ENCODE measurements at places on chromosomes 5 and 9. TPM values are rescaled to one million over a fixed set of nuclear protein-coding genes. Genes with fewer than 3 reads are reported as not detected.

The GCNT4 gene
- 0.39 TPM for total RNA-seq

The MRNIP gene
- 18.7 TPM for total RNA-seq

The BHMT2 gene
- total RNA-seq: not detected

The TMC1 gene
- not detected for total RNA-seq

The FOXD4L6 gene
- not detected for total RNA-seq
